ENCODE measurements at places on chromosomes 12 and 14.

GRCh38 chr12:93042283-93042682, 113.2 kb upstream of the EEA1 start:
- no peak for DNase-seq

- DNase-seq, result no peak
Measured at GRCh38 chr14:23335623-23336022, 14.4 kb downstream of the PABPN1 start.

- no peak for DNase-seq
Measured at GRCh38 chr12:69129017-69129416, 110.4 kb upstream of the CPSF6 start.

DNA sequence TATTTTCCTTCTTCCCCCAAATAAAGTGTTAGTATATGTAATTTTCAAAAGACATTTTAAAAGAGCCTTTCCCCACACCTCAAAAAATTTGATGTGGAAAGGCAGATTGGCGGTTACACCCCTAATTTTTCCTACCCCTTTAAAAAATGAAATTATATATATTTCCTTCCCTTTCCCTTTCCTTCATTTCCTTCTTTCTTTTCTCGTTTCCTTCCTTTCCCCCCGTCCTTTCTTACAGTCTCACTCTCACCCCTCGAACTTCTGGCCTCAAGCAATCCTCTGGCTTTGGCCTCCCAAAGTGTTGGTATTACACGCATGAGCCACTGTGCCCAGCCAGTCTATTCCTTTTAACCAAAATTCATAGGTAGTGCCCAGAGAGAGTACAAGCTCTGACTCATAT, 4.2 kb upstream of the UNC119B start:
- no peak for DNase-seq

GRCh38 chr14:76950055-76951020, 78.2 kb downstream of the IRF2BPL start:
- no peak for DNase-seq

GRCh38 chr12:34218193-34219045, 196.1 kb downstream of the ALG10 start:
- no peak for DNase-seq

GRCh38 chr12:8455727-8456360, at the start of gene CLEC6A:
Gene CLEC6A, plus strand, starts transcription at chr12:8455962. Its CDS starts 150 bp downstream, at chr12:8456112.
- no peak for DNase-seq

DNA sequence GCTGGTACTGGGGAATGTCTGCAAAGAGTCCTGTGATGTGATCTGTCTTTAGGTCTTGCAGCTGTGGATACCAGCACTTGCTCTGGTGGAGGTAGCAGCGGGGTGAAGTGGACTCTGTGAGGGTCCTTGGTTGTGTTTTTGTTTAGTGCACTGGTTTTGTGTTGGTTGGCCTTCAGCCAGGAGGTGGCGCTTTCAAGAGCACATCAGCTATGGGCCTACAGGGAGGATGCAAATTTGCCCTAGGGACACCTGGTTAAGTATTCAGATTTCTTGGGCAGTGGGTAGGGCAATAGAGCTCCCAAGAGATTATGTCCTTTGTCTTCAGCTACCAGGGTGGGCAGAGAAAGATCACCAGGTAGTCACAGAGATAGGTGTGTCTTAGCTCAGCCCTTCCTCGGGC, 63.8 kb downstream of the PTGER2 start:
- DNase-seq, result no peak

DNA sequence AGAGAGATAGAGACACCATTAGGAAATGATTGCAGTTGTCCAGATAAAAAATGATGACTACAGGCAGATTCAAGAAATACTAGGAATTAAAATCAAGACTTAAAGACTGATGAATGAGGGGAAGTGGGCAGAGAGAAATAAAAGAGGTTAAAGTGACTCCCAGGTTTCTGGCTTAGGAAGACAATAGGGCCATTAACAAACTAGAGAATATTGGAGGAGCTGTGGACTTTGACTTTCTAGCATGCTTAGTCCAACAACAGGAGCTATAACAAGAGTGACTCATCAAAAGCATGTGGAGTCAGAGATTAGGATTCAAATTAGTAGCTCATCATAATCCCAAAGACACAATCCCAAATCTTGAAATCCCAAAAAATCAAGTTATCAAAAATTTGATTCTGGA, 101.5 kb downstream of the BMP4 start:
- DNase-seq, result no peak

GRCh38 chr14:105307052-105307727, 6.4 kb upstream of the BRF1 start:
- no peak for DNase-seq

DNA sequence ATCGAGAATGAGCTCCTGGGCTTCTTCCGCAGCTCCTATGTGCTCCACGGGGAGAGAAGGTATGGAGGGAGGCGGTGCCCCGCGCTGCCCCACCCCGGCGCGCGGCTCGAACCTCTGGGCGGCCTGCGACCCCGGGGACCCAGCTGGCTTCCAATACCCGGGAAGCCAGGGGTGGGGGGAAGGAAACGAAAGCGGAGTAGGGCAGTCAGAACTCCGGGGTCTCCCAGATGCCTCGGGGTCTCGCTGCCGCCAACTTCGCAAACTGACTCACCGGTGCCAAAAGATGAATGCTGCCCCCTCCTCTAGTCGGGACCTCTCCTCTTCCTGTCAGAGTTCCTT, 1.3 kb downstream of the TRHDE start:
- DNase-seq, result no peak

- DNase-seq, result no peak
Measured at GRCh38 chr14:23286020-23286901, at the start of gene HOMEZ. Gene HOMEZ, minus strand, starts transcription at chr14:23286132. Its CDS starts 180 bp downstream, at chr14:23285952.

DNA sequence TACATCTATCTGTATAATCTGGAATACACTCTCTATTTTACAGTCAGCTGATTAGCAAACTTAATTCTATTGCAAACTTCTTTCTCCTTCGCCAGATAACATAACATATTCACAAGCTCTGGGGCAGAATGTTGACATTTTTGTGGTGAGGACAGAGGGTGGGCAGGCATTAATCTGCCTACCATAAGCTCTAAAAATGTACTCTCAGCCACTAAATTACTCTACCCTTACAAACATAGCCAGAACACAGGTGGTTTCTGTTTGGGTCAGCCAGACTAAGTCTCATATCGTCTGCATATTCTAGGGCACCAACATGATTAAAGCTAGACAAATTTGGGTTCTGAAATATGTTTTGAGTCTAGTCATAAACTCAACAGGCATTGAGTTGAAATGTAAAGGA, 90.1 kb downstream of the SLC6A15 start:
- DNase-seq, result no peak

DNA sequence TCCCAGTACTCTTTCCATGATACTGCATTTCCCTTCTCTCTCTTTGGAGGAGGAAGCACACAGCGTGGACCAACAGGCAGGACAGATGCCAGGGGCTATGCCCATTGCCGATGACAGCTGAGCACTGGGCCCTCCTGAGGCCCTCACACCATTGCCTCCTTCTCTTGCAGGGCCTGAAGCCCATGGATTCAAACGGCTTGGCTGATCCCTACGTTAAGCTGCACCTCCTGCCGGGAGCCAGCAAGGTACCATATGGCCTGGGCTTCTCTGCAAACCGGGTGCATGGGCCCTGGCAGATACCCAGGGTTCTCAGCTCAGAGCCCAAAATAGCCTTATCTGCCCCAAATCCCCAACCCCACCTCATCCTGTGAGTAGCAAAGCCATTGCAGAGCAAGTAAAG, 25.2 kb upstream of the OAS1 start:
- no peak for DNase-seq

DNA sequence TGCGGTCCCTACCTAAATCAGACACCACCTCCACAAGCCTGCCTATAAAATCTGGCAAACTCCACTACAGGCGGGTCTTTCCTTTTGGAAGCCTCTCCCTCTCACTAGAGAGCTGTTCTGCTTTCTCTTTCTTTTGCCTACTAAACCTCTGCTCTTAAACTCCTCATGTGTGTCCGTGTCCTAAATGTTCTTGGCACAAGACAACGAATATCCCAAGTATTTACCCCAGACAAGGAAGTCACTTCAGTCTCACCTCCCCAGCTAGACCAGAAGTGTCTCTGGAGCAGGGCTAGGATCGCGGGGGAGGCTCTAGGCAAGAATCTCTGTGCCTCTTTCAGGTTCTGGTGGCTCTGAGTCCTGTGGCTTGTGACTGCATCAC, 37.2 kb upstream of the FICD start:
- no peak for DNase-seq

DNA sequence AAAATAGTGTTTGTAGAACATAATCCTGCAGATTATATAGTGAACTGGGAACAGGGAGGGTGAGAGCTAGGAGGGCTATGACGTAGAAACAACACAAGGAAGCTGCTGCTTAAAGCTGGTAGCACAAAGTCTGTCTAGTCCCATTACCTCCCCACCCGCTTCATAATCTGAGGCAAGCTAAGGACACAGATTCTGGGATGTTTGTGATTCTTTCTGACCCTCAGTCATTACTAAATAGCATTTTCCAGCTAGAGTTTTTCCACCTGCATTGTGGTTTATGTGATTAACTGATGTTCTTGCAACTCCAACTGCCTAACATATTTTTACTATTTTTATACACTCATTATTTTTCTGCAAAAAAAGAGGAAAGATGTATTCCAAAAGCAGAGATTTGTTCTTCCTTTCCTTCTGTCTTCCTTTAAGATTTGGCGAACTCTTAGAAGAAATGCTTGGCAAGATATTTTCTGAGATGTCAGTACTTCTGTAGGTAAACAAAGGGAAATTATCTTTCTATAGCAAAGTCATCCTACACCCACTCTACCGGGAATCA, 293.2 kb upstream of the FAR2 start:
- no peak for DNase-seq

- DNase-seq, result no peak
Measured at GRCh38 chr14:83196236-83196635, 1662.6 kb upstream of the SEL1L start.

DNA sequence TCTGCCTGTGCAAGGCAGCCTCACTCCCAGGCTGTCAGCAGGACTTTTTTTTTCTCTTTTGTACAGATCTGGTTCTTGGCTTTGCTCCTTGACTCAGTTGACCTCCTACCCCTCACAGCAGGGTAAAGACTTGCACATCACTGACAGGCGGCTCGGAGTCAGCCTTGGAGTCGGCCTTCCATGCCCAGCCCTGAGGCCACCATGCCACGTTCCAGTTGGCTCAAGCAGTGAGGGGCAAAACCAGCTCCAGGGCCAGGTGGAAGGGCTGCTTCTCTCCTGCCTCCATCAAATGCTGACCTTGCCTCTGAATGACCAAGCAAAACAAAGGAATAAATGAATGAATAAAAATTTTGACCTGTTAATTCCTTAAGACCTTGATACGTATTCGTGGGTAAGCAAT, 27.6 kb downstream of the JAG2 start:
- DNase-seq, result no peak

- no peak for DNase-seq
Measured at GRCh38 chr12:6226679-6227051, 26.5 kb downstream of the CD9 start.

- no peak for DNase-seq
Measured at GRCh38 chr14:54686219-54686870, 119.4 kb downstream of the SAMD4A start.

GRCh38 chr14:92568621-92569479, 55.3 kb downstream of the RIN3 start:
- no peak for DNase-seq

DNA sequence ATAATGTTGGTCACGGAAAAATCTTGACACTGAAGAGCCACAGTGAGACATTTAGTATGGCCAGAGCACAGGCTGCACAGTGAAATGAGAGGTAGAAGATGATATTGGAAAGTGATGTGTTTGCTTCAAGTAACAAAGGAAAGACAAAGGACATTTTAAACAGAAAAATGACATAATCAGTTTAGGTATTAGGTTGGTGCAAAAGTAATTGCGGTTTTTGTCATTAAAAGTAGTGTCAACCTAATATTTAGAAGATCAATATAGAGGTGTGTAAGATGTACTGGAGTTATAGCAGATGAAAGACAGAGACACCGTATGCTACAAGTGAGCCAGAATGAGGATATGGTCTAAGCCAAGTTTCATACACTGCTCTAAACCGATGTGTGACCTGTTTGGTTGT, 253.0 kb upstream of the PPFIA2 start:
- no peak for DNase-seq

DNA sequence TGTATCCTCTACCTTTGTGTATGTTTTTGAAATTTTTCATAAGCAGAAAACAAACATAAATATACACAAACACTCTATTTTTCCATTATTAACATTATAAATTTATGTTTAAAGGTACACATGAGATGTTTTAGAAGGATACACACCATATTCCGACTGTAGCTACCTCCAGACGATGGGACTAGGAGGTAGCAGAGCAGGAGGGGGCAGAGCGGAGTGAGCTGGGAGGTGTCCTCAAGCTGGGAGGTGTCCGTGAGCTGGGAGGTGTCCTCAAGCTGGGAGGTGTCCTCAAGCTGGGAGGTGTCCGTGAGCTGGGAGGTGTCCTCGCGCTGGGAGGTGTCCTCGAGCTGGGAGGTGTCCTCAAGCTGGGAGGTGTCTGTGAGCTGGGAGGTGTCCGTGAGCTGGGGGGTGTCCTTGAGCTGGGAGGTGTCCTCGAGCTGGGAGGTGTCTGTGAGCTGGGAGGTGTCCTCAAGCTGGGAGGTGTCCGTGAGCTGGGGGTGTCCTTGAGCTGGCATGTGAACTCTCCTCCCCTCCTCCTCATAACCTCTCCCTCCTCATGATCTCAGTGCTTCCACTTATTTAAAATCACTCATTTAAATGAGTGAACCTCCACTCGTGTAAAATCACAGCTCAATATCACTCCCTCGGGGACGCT, 346.9 kb upstream of the SFSWAP start:
- DNase-seq, result no peak

- no peak for DNase-seq
Measured at GRCh38 chr12:50665170-50665569, 98.7 kb upstream of the ATF1 start.

DNA sequence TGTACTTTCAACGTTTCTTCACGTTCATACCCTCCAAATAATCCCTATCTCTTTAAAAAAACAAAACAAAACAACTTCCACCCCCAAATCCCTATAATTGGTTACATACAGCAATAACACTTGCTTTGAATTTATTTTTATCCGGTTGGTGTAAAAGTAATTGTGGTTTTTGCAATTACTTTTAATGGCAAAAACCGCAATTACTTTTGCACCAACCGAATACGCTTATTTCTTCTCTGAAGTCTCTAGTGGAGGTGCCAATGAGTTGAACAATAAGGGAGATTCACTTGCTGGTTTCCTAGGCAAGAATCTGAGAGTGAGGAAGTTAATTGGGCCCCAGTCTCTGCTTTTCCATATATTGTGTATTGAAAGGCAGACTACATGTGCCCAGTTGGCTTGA, 133.3 kb downstream of the DACT1 start:
- DNase-seq, result no peak

DNA sequence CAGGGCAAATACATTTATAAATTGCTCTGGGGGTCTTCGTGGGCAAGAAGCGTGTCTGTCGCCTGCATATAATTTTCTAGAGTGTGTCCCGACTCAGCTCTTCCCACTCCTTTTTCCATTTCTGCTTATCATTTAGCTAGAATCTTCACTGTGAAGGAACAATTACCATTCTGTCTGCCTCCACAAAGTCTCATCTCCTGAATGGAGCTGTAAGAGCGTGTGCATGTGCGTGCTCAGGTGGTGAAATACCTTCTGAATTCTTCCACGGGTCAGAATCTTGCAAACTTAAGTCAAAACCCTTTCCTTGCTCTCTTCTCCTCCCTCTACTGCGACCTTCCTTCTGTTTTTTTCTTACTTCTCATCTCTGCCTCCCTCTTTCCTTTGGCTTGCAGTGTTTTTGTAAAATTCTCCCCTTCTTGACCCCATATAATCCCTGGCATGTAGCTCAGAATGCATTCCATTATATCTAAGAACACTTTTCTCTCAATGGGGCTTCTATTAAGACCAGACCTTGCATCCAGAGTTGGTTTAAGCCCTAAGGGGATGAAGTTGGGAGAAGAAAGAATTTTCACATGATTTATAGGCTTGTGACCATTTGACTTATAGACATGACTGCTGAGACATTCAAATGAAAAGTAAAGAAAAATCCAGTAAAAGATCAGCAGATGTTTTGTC, 25.0 kb upstream of the GSG1 start:
- DNase-seq, result no peak

Data from cortex of kidney (tissue), 1 donor.